Psoas muscle (tissue), 8 donors: ENCODE measurements at places on chromosomes 2 and 18. TPM values are rescaled to one million over a fixed set of nuclear protein-coding genes. Genes with fewer than 3 reads are reported as not detected.

The UGT1A10 gene
- total RNA-seq: not detected

DNA sequence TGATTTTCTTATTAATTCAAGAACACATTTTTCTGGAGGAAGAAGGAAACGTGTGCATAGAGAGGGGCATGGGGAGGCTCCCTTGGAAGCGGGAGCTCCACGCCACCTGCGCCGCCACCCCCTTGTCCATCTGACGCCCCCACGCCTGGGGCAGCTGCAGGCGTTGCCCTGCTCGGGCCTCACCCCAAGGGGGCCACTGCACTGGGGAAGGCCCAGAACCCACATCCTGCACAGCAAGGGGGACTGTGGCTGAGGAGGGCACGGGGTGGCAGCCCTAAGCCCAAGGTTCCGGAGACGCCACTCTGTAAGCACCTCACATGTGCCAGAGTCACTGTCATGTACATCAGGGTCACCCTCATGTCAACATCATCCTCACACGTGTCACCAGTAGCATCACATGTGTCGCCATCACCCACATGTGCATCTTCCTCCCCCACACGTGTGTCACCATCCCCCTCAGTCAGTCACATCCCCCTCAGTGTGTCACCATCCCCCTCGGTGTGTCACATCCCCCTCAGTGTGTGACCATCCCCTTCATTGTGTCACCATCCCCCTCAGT lies 486.7 kb upstream of the SALL3 start:
- DNase-seq: no peak

GRCh38 chr2:207796585-207797350 lies 27.1 kb upstream of the FZD5 start:
- DNase-seq: no peak

DNA sequence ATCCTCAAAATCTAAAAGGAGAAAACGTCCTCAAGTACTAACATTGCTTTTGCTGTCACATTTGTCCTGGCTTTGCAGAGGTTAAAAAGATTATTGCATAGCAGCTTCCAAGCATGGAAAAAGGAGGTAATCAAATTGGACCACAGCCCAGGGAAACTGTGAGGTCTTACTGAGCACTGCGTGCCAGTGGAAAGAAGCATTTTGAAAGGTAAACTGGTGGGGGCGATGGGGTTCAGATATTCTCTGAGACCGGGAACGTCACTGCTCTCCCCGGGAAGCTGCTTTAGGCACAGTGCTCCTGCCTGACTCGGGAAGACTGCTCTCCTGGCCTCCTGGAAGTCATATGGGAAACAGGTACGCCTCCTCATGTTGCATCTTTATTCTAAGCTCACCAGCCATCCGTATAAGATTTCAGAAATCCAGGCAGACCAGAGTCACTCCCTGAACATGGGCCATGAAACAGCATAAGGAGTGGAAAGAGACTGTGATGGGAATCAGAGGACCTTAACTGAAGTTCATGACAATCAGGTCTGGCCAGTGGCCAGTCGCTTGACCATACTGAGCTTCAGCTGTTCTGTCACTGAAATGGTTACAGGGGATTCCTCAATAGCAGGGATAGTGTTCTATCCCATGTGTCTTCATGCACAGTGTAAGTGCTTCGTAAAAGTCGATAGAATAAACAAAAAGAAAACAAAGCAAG lies 284.1 kb downstream of the TRIB2 start:
- DNase-seq: no peak

- DNase-seq: no peak
Observed at GRCh38 chr2:29765721-29766120, 155.7 kb downstream of the ALK start.

DNA sequence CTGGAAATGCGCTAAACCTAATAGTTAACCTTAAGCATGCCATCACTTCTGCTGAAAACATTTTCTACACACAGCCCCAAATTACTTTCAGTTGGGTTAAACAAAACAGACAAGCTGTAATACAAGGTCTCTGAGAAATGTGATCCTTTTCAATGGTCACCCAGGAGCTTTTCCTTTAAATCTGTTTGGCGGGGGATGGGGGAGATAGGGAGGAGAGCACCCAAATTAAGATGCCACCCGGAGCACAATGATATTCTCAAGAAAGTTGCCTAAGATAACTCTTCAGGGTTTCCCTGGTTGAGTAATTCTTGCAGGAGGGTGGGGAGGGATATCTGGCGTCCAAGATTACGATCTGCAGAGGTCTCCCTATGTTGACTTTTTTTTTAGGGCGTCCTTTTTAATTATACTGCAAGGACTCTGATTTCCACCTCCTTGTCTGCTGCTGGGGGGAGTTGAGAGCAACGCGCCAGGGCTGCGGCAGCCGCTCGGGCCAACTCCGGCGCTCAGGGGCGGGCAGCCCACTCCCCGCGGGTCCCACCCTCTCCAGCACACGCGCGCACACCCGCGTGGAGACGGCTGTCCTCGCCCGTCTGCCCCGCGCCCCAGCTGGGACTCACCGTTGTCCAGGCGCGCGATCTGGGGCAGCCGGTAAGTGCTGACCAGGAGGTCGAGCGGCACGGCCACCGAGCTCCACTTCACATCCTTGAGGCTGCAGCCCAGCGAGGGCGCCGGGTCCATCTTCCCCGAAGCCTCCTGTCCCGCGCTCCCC lies 807 bp downstream of the GAREM1 start:
- peak; percentile 70 for DNase-seq

The HSBP1L1 gene
- 2.5 TPM for total RNA-seq

GRCh38 chr2:26513261-26513660 lies 35.3 kb upstream of the OTOF start:
- no peak for DNase-seq

DNA sequence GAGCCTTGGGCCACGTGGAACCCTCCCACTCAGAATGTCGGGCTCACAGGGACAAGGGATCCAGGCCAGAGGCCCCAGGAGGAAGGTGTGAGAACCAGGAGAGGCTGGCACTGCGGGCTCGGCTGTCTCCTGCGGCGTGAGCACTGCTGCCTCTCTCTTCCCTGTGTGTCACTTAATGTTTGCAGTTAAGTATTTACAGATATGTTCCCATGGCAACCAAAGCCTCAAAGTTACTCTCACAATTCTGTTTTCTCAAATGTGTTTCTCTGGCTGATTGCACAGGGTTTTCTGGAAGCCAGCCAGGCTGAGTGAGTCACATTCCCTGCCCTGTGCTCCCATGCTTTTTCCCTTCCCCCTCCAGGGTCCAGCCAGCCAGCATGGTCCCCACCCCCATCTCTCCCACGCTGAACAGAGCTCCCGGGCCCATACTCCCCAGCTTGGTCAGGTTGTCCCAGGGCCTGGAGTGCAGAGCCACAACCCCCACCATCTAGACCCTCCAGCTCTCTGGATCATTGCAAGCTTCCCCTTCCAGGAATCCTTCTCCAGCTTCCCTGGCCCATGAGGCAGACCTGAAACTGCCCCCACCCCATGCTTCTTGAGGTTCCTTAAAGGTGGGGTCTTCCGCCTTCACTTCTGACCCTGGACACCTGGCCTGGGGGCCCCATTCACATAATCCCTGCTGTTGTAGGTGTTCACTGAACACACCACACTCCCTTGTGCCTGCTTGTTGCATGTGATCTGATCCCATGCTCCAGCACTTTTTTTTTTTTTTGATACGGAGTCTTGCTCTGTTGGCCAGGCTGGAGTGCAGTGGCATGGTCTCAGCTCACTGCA lies 265.9 kb downstream of the CELF4 start:
- peak; percentile 80 for DNase-seq

DNA sequence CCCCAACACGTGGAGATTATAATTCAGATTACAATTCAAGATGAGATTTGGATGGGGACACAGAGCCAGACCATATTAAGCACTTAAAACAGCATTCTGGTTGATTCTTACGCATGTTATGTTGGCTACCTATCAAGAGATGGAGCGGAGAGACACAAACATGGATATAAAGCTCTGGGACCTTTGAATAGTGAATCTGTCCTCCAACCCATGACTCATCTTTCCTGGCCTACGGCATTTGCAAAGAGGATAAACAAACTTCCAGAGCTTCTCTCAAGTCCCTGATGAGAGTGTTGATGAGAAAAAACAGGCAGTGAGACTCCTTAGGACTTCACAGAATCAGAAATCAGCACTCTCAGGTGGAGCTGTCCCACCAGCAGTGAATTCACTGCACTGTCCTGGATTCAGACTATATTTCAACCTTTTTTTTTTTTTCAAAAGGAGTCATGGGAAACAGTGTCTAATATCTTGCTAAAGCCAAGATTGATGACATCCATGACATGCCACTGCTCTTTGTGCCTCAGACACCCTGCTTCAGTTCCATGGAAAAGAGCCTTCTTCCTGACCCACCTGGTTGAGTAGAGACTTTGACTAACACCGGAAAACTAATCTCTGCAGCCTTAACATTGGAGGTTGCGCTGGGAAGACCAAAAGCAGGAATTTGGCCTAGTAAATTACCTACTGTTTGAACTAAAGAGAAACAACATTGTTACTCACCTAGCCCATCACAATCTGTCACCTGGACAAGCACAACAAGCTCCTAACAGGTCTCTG lies 62.1 kb upstream of the NPAS2 start:
- no peak for DNase-seq

DNA sequence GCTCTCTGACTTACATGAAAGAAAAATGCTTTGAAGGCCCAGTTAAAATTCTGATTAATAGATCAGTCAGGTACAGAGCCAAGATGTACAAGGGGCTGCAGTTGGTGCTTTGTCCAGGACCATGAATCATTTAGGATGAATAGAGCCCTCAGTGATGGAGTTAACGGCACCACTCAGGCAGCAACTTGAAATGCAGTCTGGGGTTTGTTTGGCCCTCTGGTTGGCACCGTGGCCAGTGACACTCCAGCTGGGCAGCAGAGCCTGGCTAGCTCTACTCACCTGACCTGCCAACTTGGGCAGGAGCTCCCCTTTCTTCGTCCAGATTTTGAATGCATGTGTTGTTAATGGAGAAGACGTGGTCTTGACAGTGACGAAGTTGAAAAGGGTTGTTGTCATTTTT lies 493.0 kb upstream of the ACVR2A start:
- no peak for DNase-seq

DNA sequence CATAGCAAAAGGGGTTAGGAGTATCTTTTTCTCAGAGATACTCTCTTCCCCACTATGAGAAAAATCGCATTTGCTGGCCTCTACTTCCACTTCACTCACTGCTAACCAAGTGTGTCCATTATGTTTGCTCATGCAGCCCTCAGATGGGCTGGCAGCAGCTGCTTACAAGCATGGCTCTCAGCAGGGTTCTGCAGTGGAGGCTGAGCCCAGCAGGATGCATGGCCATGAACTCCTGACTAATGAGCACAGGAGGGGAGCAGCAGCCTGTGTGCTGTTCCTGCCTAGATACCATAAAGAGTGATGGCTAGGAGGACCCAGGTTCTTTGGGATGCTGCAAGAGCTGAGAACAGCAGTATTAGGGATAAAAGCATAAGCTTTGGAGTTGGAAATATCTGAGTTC lies 316.9 kb upstream of the THSD7B start:
- DNase-seq: no peak
